ENCODE measurements at places on chromosomes 7 and 10. TPM values are rescaled to one million over a fixed set of nuclear protein-coding genes. Genes with fewer than 3 reads are reported as not detected.

DNA sequence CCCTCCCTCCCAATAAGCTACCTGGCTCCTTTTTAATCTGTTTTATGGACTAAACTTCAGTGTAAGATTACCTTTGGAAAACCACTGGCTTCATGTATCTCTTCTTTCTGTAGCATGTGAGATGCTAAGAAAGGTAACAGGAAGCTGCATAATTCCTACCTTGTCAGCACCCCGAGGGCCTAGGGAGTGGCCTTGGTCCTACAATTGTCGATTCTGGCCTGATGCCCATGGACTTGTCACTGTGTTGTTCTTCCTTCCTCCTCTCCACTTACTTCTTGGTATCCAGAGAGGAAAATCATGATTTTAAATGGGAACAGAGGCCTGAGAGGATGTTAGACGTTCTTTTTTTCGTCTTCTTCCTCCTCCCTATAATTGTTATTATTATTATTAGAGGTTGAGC is 42.9 kb upstream of the PDZD8 start:
- no peaks in the 10 kb centered on the region for H3K4me1 ChIP-seq
- H3K36me3 ChIP-seq: no peaks in the 10 kb centered on the region
- no peak overlapping the region for H3K4me3 ChIP-seq

GRCh38 chr10:77507291-77507880 is 130.2 kb downstream of the KCNMA1 start:
- no peaks in the 10 kb centered on the region for H3K27me3 ChIP-seq
- peak; percentile 51 for ATAC-seq
- H3K36me3 ChIP-seq: no peaks in the 10 kb centered on the region
- peak overlapping the region; percentile 11 for H3K27ac ChIP-seq
- H3K4me1 ChIP-seq: peaks cover 2% of the 10 kb centered on the region
- H3K4me3 ChIP-seq: no peak overlapping the region

DNA sequence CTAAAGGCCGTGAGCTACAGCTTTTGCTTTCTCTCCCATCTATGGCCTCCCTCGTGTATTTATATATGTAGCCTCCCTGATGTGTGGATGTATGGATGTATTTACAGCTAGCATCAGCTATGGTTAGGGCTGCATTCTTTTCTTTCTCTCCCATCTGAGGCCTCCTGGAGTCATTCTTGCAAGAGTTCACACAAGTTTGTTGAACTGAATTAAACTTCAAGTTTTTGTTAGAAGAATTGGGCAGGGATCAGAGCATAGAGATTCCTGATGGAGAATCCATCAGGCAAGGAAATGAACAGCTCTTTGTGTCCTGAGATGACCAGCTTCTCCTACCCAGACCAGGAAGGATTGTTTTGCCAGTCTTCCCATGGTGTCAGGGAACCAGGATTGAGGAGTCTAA is 60.3 kb downstream of the AHCYL2 start:
- H3K27me3 ChIP-seq: no peaks in the 10 kb centered on the region
- ATAC-seq: no peak
- no peak overlapping the region for H3K27ac ChIP-seq
- H3K36me3 ChIP-seq: no peaks in the 10 kb centered on the region
- H3K4me1 ChIP-seq: no peaks in the 10 kb centered on the region
- no peak overlapping the region for H3K4me3 ChIP-seq

- H3K27me3 ChIP-seq: no peaks in the 10 kb centered on the region
- H3K4me3 ChIP-seq: no peak overlapping the region
- H3K27ac ChIP-seq: no peak overlapping the region
- H3K4me1 ChIP-seq: no peaks in the 10 kb centered on the region
- no peak for ATAC-seq
- no peaks in the 10 kb centered on the region for H3K36me3 ChIP-seq
Measured at GRCh38 chr7:102978284-102978683, 65.5 kb downstream of the LRRC17 start.

Gene FAM25C
- total RNA-seq: not detected

Gene GIMAP1
- 7.5 TPM for total RNA-seq

DNA sequence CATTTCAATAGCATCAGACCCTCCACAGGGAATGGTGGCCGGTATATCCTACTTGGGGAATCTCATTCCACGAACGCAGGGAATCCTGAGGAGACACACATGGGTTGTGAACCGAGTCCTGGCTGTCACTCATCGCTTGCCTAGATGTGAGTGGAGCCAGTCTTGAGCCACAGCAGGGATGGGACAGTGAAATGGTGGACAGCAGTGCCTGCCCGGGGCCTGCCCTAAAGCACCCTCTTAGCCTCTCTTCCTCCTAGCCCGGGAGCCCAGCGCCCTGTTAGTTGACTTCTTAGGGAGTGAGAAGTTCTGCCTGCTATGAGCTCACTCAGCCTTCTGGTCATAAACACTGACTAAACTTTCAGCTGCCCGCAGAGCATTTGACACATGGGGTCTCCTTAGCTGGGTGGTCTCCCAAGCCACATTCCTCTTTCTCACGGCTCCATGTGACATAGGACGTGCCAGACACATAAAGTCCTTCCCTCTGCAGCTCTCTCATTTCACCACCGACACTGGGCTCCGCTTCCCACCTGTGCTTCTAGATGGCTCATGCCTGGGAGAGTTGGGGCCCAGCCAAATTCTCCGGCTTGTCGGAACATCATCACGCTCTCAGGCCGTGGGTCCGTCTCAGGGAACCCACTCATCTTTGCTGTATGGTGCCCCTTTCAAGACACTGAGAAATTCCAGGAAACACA is 60.9 kb downstream of the TCERG1L start:
- H3K27me3 ChIP-seq: peaks cover 97% of the 10 kb centered on the region
- H3K27ac ChIP-seq: no peak overlapping the region
- H3K4me1 ChIP-seq: no peaks in the 10 kb centered on the region
- no peak for ATAC-seq

Gene ANXA8L1
- 1.7 TPM for total RNA-seq

- no peak overlapping the region for H3K27ac ChIP-seq
- H3K4me3 ChIP-seq: no peak overlapping the region
- no peaks in the 10 kb centered on the region for H3K36me3 ChIP-seq
- no peaks in the 10 kb centered on the region for H3K27me3 ChIP-seq
- no peaks in the 10 kb centered on the region for H3K4me1 ChIP-seq
Measured at GRCh38 chr7:7956531-7957128, 12.0 kb upstream of the GLCCI1 start.

DNA sequence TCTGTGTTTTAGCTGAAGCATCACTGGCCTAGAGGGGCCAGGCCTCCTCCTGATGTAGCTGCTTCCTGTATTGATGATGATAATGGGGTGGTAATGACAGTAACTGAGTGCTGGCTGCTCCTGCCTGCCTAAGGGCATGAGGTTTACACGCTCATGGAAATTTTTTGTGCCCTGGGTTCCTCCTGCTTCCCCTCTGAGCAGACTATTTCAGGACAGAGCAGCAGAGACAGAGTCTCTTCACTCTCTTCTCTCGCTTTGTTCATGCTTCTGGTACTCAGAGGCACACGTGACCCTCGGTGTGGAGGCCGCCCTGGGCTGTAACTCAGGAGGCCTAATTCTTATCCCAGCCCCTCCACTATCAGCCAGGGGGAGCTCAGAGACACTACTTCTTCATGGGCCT is 27.9 kb downstream of the LRRC20 start:
- no peak for ATAC-seq
- H3K27me3 ChIP-seq: no peaks in the 10 kb centered on the region
- no peak overlapping the region for H3K27ac ChIP-seq
- no peak overlapping the region for H3K4me3 ChIP-seq
